ENCODE measurements at places on chromosomes 3 and 15. TPM values are rescaled to one million over a fixed set of nuclear protein-coding genes. Genes with fewer than 3 reads are reported as not detected.

The ECE2 gene
- not detected for total RNA-seq

The GOLGA6L9 gene
- total RNA-seq, result 1.8 TPM

- no peak overlapping the region for H3K4me3 ChIP-seq
- H3K4me1 ChIP-seq, result no peaks in the 10 kb centered on the region
- H3K27ac ChIP-seq, result no peak overlapping the region
- H3K27me3 ChIP-seq, result no peaks in the 10 kb centered on the region
Observed at GRCh38 chr15:90059208-90059985, 42.9 kb downstream of the IDH2 start.

The CCNB2 gene
- 6.5 TPM for total RNA-seq

The LXN gene
- 114 TPM for total RNA-seq

DNA sequence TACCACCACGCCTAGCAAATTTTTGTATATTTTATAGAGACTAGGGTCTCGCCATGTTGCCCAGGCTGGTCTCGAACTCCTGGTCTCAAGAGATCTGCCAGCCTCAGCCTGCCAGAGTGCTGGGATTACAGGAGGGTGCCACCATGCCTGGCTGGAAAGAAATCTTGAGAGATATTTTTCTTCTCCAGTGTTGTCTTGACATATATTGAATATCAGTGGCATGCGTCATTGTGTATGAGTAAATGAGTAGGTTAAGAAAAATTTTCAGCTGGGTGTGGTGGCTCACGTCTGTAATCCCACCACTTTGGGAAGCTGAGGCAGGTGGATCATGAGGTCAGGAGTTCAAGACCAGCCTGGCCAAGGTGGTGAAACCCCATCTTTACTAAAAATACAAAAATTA is 3.5 kb upstream of the PIF1 start:
- peaks cover 19% of the 10 kb centered on the region for H3K4me1 ChIP-seq
- H3K27me3 ChIP-seq, result no peaks in the 10 kb centered on the region
- H3K36me3 ChIP-seq, result no peaks in the 10 kb centered on the region
- H3K4me3 ChIP-seq, result no peak overlapping the region
- DNase-seq, result no peak
- no peak overlapping the region for H3K27ac ChIP-seq

DNA sequence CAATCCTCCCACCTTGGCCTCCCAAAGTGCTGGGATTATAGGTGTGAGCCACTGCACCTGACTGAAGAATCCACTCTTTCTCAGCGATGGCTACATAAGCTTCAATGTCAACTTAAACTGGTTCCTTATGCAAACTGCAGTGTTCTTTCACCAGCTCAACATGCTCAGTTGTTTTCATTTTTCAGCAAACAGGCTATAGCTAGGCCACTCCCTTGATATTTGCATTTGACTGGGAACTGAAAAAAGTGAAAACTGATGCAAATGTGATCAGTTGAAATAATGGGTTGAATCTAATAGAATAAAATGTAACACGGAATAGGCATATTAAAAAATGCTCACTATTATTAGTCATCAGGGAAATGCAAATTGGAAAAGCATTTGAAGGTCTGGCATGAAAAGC is 74.2 kb upstream of the GCNT3 start:
- H3K27ac ChIP-seq, result no peak overlapping the region
- DNase-seq, result no peak
- H3K4me3 ChIP-seq, result no peak overlapping the region
- H3K36me3 ChIP-seq, result no peaks in the 10 kb centered on the region

DNA sequence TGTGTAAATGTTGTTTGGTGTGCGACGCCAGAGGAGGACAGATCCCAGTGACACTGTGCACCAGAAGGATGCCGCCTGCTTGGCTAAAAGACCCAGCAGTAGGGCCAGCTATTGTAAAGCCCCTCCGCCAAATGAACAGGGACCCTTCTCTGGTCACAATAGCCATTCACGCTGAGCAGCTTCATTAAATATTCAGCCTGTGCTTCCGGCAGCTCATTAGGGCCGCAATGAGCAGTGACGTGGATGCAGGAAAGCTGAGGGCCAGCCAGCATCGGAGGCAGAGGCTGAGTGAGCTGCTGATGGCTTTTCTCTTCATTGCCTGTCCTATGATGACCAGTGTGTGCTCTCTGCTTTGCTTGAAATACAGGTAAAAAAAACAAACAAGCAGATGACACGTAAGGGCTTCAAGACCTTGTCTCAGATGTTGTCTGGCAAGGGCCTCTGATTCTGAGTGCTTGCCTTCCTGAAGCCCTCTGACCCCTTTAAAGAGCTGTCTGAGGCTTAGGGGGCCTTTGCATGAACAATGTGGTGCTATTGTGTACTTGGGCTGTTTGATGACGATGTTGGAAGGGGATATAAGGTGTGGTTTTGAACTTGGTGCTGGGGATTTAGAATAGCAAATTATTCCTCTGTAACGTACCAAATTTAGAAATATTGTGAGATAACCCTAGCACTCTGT is 130.4 kb downstream of the FEZF2 start:
- H3K4me3 ChIP-seq, result no peak overlapping the region
- H3K36me3 ChIP-seq, result no peaks in the 10 kb centered on the region
- no peak overlapping the region for H3K27ac ChIP-seq

DNA sequence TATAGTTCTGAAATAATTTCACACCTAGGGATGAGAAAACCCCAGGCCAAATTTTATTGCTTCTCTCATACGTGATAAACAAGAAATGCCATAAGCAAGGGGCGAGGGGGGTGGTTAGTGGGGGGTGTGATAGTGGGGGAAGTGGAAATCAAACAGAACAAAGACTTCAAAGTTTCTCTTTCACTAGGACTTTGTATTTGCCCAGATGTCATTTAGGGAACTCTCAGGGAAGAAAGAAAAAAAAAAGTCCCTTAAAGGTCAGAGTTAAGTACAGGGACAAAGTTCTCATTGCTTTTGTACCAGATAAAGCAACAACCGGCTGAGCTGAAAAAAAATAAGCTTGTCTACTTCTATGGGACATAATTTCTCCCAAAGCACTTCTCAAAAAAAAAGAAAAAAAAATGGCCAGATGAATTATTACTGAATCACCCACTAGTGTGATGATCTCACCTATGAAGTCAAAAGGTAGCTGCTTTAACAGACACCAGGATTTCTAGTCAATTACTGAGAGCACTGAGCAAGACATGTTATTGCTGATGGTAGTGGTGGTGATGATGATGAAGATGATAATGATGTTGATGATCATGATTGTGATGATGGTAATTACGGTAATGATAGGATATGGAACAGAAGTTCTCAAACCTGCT is 56.2 kb downstream of the FHIT start:
- H3K36me3 ChIP-seq, result no peaks in the 10 kb centered on the region
- H3K27me3 ChIP-seq, result no peaks in the 10 kb centered on the region
- H3K4me1 ChIP-seq, result no peaks in the 10 kb centered on the region

The FETUB gene
- total RNA-seq, result not detected

The GPR149 gene
- total RNA-seq, result not detected

DNA sequence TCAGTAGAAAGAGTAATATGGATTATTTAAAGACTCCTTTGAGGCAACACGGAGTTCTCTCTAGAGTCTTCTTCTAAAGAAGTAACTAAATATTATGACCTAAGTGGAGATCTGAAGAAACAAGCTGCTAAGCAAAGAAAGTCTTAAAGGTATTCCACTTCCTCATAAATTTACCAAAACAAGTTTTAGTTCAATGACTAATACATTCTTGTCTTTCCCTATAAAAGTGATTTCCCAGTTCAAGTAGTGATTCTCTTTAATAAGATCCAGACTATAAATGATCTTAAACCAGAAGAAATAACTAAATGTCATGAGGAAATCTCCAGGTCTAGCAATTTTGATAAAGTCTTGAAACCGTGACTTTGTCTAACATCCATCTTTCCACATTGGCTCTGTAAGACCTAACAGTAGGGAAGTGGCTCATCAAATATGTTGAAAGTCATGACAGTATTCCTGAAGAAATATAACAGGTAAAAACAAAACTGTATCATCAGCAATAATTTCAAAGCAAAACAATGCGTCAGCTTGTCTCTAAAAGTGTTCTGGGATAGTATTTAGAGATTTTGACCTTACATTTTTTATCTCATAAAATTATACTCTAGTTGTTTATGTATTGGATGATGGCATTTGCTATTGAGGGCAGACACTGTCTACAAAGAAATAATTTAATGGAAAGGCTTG is 51.8 kb upstream of the NEDD4 start:
- H3K36me3 ChIP-seq, result no peaks in the 10 kb centered on the region
- peaks cover 17% of the 10 kb centered on the region for H3K4me1 ChIP-seq
- H3K4me3 ChIP-seq, result no peak overlapping the region
- DNase-seq, result no peak

GRCh38 chr15:40222131-40222530 is 16.7 kb upstream of the PAK6 start:
- no peaks in the 10 kb centered on the region for H3K4me1 ChIP-seq
- H3K27me3 ChIP-seq, result no peaks in the 10 kb centered on the region
- no peak overlapping the region for H3K27ac ChIP-seq
- DNase-seq, result no peak
- H3K36me3 ChIP-seq, result peaks cover 25% of the 10 kb centered on the region

GRCh38 chr3:124391774-124392173 is 338.5 kb upstream of the UMPS start:
- no peaks in the 10 kb centered on the region for H3K36me3 ChIP-seq
- no peak overlapping the region for H3K4me3 ChIP-seq
- H3K27ac ChIP-seq, result no peak overlapping the region
- DNase-seq, result no peak
- H3K27me3 ChIP-seq, result peaks cover 27% of the 10 kb centered on the region

DNA sequence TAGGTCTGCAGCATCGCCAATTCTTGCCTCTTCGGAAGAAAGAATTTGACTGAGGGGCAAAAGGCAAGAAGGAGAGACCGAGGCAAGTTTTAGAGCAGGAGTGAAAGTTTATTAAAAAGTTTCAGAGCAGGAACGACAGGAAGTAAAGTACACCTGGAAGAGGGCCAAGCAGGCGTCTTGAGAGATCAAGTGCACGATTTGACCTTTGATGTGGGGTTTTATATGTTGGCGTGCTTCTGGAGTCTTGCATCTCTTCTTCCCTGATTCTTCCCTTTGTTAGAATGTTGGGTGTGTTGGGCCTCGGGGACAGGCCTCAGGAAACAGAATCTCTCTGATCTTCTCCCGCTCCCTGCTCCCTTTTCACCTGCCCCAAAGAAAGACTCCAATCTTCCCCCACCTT is 40.6 kb upstream of the FLNB start:
- H3K4me3 ChIP-seq, result no peak overlapping the region
- no peaks in the 10 kb centered on the region for H3K36me3 ChIP-seq
- DNase-seq, result no peak
- no peak overlapping the region for H3K27ac ChIP-seq
- peaks cover 16% of the 10 kb centered on the region for H3K4me1 ChIP-seq
- no peaks in the 10 kb centered on the region for H3K27me3 ChIP-seq

DNA sequence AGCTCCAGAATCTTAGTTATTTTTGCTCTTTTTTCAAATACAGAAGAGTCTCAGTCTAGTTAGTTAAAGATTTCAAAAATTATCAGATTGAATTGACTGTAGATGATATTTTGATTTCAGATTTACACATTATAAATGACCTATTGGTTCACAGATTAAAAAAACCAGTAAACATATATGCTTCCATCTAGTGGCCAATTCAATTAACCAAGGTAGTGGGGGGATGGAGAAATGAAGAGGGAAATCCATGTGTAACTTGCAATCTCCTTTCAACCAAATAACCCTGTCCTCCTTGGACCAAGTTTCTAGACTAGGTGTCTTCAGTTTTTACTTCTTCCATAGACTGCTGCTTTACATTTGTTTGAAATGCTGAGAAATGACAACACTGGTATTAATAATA is 789.8 kb downstream of the ROBO1 start:
- DNase-seq, result no peak
- H3K27me3 ChIP-seq, result no peaks in the 10 kb centered on the region
- H3K27ac ChIP-seq, result no peak overlapping the region
- peaks cover 30% of the 10 kb centered on the region for H3K4me1 ChIP-seq
- H3K36me3 ChIP-seq, result no peaks in the 10 kb centered on the region
- no peak overlapping the region for H3K4me3 ChIP-seq

Measured in osteoblast (primary cell).